ENCODE measurements at places on chromosomes 13 and 19. TPM values are rescaled to one million over a fixed set of nuclear protein-coding genes. Genes with fewer than 3 reads are reported as not detected.

DNA sequence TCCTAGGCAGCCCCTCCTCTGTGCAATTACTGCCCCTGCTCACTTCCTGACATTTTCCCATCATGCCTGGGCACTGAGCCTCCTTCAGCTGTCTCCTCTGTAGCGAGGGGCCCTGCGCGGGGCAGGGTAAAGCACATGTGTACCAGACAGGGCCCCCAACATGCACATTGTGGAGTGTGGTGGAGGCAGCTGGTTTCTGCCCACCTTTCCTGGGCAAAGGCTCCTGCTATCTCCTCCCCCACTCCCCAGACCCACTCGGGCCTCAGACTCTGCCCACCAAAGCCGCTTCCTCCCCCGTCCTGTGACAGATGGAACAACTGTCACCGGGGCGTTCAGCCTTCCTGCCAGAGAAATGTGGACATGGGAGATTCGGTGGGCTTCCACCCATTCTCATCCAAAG is 2.9 kb upstream of the KPTN start:
- peak; percentile 65 for DNase-seq

Gene ICAM1
- total RNA-seq: 16.4 TPM

- no peak for DNase-seq
Measured at GRCh38 chr19:9039728-9040127, 29.5 kb upstream of the MUC16 start.

Gene CRTC1
- 5.4 TPM for total RNA-seq

Gene KRTDAP
- 9.6 TPM for total RNA-seq

- no peak for DNase-seq
Measured at GRCh38 chr13:99178636-99179035, 22.0 kb upstream of the UBAC2 start.
